ENCODE measurements at places on chromosomes 1 and 21.

- DNase-seq = no peak
Measured at GRCh38 chr1:90335558-90335957, 340.6 kb downstream of the ZNF326 start.

DNA sequence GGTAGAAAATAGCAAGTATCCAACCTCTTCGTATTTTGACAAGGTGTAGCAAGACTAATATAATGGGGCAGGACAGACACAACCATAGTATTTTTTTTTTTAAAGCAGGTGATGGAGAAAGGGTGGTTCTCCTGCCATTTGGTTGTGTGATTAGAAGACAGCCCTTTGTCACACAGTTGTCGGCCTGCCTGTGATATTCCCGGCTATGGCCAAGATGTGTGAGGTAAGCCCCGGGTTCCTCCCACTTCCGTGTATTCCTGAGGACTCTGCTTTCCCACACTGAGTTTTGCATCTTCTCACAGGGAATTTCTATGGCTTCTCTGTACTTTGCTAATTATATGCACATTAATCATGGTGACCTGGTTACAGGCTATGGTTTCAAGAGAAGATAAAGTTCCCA is 35.9 kb downstream of the ZNF496 start:
- DNase-seq = no peak

DNA sequence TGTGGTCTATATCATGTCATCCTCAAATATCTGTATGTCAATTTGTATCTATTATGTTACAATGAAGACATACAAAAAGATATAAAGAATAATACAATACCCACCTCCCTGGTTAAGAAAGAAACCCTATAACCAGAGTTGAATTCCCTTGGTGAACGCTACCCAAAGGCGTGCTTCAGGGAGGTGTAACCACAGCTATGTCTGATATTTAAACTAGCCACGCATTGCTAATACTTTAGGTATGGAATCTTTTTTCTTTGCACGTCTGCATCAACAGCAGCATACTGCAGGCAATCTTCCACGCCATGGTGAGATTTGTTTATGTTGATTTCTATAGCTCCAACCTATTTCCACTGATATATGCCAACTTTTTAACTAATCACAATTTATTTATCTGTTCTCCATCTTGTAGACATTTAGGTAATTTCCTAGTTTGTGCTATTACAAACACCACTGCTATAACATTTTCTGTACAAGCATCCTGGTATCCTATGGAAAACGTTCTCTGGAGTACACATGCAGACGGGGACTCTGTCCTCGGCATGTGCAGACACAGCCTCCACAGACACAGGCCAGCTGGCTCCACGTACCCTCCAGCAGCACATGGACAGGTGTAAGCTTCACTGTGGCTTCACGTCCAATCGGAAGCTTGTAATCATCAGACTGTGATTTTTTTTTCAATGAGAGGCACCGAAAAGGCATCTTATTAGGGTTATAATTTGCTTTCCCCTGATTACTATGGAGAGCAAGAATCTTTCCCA is 58.5 kb downstream of the HSF2BP start:
- DNase-seq = no peak

- DNase-seq = no peak
Measured at GRCh38 chr1:166040202-166040997, 126.4 kb downstream of the FAM78B start.

- no peak for DNase-seq
Measured at GRCh38 chr1:94050254-94050653, 70.7 kb downstream of the ABCA4 start.

DNA sequence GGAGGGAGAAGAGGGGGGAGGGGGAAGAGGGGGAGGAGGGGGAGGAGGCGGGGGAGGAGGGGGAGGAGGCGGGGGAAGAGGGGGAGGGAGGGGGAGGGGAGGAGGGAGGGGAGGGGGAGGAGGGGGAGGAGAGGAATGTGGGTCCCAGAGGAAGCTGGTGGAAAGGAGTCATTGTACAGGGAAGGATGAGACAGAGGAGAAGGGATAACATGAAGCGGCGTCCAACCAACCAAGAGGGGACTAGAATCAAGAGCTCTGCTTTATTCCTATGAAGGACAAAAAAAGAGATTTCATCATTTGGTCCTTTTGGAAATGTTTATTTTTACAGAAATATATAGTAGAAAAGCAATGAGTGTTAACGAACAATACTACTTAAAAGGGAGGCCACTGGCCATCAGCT is 24.5 kb downstream of the COA6 start:
- no peak for DNase-seq
